ENCODE measurements at places on chromosomes 2 and 18.

GRCh38 chr18:69518989-69519388, 118.3 kb downstream of the DOK6 start:
- no peak for DNase-seq

GRCh38 chr2:238738917-238739316, 109.0 kb upstream of the TWIST2 start:
- DNase-seq = no peak

- DNase-seq = no peak
Measured at GRCh38 chr2:176466918-176467452, 197.7 kb downstream of the MTX2 start.

DNA sequence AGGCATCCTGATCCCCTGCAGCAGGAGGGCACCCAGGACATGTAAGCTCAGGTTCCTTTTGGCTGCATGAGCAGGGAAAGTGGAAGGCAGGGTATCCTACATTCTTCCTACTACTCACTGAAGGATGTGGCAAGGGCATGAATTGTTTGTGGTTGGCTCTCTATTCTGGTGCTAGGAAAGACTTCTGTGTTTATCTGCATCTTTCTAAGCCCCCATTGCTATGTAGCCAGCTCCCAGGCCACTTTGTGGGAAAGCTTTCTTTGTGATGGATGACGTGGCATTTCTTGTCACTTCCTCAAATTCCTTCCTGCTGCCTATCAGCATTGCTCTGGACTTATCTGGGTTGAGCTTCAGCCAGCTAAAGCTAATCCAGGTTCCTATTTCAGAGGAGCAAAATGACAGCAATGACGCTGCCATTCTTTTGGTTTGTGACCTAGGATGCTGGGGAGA, 46.2 kb downstream of the MEIS1 start:
- DNase-seq = peak; percentile 53

GRCh38 chr2:10537522-10538199, 89.5 kb upstream of the ODC1 start:
- no peak for DNase-seq

DNA sequence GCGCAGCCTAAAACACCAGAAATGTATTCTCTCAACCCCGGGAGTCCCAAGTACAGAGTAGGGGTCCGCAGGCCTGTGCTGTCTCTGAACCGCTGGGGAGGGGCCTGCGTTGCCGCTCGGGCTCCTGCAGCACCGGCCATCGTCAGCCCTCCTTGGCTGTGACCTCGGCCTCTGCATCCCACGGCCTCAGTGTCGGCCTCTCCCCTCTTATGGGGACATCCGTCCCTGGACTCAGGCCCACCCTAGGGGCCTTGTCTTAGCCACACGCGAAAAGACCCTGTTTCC, 50.5 kb downstream of the KCNG2 start:
- DNase-seq = no peak

DNA sequence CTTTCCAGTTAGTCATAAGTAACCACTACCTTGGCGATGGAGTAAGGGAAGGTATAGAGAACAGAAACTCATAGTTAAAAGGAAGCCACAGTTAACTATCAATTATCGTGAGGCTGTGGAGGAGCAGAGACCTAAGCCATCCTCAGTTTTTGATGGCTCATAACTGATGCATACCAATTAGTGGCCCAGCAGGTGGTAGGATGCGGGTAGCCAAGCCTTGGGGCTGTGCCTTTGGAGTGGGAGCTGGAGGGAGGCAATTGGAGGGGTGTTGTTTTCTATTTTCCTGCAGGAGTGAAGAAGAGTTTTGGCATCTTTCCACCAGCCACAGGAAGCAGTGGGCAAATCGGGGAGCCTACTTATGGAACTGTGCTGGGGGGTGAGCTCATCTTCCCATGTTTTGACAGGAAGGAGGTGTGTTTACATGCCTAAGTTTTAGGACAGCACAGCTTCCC, 194.8 kb downstream of the TPGS2 start:
- DNase-seq = peak; percentile 20

DNA sequence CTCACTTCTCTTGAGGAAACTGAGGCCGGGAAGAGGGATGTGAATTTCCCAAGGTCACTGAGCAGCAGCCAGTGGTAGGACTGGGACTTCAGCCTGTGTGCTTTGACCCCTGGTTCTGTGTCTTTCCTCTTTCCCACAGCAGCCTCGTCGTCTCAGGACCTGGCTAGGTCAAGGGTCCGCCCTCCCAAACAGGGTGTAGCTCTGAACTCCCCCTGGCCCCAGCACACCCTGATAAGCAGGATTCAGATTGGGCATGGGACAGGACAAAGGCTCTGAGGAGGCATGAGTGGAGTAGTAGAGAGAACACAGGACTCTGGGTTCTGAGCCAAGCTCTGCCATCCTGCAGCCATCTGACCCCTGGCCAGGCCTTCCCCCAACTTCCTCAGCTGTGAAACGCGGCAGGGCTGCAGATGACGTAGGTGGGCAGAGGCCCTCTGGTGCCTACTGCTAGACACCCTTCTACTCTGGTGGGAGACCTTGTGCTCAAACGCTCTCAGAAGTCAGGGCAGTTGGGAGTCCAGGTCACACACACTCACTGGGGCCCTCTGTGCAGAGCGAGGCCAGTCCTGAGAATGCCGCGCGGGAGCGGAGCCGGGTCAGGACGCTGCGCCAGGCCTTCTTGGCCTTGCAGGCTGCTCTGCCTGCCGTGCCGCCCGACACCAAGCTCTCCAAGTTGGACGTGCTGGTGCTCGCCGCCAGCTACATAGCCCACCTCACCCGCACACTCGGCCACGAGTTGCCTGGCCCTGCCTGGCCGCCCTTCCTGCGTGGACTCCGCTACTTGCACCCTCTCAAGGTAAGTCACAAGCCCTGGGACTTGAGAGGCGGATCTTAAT, 984 bp downstream of the TCF23 start:
- DNase-seq = no peak

DNA sequence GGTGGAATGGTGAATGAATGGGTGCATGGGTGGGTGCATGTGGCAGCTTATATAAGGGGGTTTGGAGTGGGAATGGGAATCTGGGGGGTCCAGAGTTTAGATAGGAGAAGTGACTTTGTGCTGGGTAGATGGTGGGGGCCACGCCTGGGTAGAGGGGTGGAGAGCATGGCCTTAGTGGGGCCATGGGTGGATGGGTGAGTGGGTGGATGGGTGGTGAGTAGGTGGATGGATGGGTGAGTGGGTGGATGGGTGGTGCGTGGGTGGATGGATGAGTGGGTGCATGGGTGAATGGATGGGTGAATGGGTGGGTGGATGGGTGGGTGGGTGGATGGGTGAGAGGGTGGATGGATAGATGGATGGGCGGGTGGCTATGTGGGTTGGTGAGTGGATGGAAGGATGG, 53.9 kb downstream of the MYO7B start:
- DNase-seq = no peak

DNA sequence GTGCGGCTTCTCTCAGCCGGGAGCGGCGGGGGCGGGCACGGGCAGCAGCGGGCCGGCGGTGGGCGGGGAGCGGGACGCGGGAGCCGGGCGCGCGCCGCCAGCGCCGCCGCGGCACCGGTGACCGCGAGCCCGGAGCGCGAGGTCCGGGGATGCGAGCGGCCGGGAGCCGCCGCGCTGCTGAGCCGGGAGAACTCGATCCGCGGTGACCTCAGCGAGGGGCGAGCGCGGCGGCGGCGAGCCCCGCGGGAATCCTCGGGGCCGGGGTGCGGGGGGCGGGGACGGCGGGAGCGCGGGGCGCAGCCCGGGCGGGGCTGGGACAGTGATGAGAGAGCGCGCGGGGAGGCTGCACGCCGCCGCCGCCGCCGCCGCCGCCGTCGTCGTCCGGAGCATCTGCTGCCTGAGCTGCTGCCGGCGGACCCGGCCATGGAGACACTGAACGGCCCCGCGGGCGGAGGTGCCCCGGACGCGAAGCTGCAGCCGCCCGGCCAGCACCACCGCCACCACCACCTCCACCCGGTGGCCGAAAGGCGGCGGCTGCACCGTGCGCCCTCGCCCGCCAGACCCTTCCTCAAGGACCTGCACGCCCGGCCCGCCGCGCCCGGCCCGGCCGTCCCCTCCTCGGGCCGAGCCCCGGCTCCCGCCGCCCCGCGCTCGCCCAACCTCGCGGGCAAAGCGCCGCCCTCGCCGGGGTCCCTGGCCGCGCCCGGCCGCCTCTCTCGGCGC, at the start of gene MTCL1:
Gene MTCL1 (plus strand): TSS at position 319 of the 723 bp plus-strand sequence. CDS start 105 bp downstream, at position 424.
- DNase-seq = peak; percentile 74

GRCh38 chr2:240573516-240574385, 5.5 kb downstream of the RNPEPL1 start:
- DNase-seq = no peak

- no peak for DNase-seq
Measured at GRCh38 chr18:71293322-71293721, 1004.5 kb downstream of the SOCS6 start.

- no peak for DNase-seq
Measured at GRCh38 chr18:39713961-39714360, 2148.4 kb upstream of the CELF4 start.

DNA sequence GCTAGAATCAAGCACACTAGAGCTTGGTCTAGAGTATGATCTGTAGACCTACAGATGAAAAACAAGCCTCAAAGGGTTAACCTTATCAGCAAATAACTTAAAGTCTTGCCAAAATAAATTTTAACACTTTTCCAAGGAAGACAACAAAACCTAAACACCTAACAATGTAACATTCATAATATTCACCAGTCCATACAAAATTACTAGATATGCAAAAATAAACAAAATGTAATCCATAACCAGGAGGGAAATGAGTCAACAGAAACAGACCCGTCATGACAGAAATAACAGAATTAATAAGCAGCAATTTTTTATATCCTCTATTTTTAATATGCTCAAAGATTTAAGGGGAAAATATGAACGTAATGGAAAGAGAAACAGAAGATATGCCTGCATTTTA, 36.1 kb downstream of the TRAK2 start:
- DNase-seq = no peak

- peak; percentile 13 for DNase-seq
Measured at GRCh38 chr2:101063352-101064124, 61.4 kb downstream of the RPL31 start.

- DNase-seq = no peak
Measured at GRCh38 chr2:157327200-157327599, 1.6 kb upstream of the ERMN start.

- DNase-seq = peak; percentile 86
Measured at GRCh38 chr2:95115418-95115817, 6.2 kb downstream of the MRPS5 start.

GRCh38 chr2:208134928-208135586, 5.4 kb upstream of the CRYGC start:
- no peak for DNase-seq

GRCh38 chr18:845152-845819, 33.2 kb upstream of the YES1 start:
- peak; percentile 30 for DNase-seq

DNA sequence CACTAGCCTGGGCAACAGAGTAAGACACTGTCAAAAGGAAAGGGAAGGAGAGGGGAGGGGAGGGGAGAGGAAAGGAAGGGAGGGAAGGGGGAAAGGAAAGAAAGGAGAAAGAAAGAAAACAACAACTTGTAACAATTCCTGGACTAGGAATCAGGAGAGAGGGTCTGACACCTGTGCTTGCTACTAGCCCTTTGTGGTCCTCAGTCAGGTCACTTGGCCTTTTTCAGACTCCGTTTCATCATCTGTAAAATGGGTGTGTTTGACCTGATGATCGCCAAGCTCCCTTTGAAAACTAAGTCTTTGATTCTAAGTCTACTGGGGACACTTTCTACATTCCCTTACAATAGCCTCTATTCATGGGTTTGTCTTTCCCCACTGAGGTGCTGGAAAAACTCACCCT, 11.4 kb upstream of the ATP8B1 start:
- no peak for DNase-seq

- DNase-seq = no peak
Measured at GRCh38 chr18:75016025-75016717, 192.8 kb downstream of the PTGR3 start.

GRCh38 chr2:27992787-27993401, 102.4 kb downstream of the BABAM2 start:
- DNase-seq = no peak

GRCh38 chr2:163563336-163563735, 172.5 kb downstream of the FIGN start:
- DNase-seq = no peak

GRCh38 chr18:59669872-59670657, 27.2 kb downstream of the CCBE1 start:
- no peak for DNase-seq

DNA sequence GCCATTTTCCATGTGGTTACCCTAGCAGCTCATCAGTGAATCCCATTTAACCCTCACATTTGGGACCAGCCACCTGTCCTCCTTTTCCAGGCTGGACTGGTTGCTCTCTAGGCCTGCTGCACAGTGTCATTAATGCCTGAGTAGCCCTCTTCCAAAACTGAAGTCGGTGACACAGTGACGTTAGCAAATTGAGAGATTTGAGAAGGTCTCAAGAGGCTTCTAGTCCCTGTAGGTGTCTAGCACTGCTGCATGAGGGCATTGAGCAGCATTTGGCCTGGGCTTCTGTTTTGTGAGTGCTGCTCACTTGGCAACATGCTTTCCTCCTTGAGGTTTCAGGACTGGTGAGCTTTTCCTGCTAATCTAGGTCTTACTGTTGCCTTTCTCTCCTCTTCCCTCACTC, 36.7 kb downstream of the PKP4 start:
- no peak for DNase-seq

DNA sequence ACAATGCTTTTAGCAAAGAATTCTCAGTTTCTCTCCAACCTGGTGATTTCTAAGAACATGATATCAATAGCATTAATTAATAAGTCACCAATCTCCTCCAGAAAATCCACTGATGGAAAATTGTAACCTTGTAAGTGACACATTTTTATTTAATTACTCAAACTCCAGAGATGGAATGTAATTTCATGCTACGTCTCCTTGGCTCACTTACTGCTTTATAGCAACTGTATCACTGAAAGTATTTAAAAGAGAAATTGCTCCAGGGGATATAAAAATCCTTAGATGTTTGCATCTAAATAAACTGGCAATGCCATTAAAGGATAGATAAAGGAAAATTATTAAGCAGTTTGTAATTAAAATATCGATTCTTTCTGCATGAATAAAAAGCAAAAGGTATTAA, 325.4 kb downstream of the TSN start:
- no peak for DNase-seq

DNA sequence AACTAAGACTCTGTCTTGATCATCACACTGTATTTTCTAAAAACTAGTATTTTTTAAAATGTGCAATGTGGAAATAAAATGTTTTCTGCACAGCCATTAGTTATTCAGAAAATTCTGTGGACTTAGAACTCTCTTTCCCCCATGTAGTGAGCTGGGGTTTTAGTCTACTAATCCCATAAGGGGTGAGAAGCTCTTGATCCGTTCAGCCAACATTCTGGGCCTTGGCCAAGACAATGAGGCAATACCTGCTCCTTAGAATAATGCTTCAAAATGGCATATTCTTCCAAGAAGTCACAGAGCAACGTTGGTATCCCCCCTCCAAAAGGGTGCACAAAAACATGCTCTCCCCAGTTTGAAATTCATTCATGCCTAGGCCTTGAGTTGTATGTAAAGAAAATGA, 4.0 kb downstream of the REEP1 start:
- no peak for DNase-seq

DNA sequence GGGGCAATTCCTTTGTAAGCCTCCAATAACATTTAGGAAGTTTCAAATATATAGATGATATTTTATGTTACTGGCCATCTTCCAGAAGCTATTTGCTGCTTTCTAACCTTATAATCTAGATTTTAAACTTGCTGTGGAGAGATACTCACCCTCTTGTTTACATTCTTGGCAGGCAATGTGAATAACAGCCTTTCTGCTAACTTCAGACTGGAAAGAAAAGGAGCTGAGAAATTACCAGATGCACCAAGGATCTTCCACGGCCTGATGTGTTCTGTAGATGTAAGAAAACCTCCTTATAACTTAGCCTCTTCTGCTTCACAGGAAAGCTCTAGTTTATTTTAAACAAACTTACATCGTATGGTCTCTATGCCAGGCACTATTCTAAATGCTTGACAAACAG, 16.7 kb downstream of the REG1B start:
- no peak for DNase-seq
